ENCODE measurements at places on chromosomes 12 and 14.

DNA sequence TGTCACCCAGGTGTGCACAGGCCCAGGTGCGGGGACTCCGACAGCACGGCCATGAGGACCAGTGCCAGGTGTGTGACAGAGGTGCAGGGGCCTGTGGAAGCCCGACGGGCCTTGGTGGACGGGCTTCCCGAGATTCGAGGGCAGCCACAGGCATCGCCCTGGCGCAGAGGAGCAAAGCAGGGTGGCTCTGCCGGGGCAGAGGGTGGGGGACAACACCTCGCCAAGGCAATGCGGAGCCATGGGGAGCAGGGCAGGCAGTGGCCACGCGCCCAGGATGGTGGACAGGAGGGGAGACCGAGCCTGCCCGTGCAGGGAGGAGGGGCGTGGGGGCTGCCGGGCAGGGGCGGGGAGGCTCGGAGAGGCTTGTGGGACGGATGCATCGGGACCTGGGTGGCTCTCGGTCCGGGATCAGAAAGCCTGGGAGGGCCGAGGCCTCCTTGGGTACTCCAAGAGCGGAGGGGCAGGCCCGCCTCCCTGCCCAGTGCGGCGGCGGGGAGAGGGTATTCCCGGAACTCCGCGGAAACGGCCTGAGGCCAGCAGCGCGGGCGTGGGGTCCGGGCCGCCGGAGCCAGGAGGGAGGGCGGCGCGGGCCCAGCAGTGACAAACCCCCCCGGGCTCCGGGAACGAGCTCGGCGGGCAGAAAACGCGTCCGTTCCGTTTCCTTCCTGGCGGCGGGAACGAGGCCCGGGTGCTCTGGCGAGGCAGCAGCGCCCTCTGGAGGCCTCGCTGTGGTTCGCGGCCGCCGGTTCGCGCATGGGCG is 1.6 kb downstream of the TMEM121 start:
- peak; percentile 12 for DNase-seq

GRCh38 chr12:85423947-85424346 is 143.9 kb downstream of the ALX1 start:
- DNase-seq, result no peak

GRCh38 chr14:92568621-92569479 is 55.3 kb downstream of the RIN3 start:
- DNase-seq, result no peak

DNA sequence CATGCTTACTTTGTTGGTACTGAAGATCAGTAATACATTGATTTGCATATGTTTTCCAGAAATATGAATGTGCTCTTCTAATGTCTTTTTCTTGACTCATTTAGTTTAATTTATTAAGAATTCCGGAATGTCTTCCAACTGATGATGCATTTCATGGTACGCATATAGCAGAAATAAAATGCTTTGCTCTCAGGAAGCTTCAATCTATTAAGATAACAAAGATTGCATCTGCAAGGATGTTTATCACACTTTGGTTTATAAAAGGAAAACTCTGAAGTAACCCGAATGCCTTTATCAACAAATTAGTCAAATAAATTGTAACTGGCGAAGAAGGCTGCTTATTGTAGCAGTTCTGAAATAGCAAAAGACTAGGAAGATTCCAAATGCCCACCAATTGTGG is 166.4 kb upstream of the LMNTD1 start:
- no peak for DNase-seq

DNA sequence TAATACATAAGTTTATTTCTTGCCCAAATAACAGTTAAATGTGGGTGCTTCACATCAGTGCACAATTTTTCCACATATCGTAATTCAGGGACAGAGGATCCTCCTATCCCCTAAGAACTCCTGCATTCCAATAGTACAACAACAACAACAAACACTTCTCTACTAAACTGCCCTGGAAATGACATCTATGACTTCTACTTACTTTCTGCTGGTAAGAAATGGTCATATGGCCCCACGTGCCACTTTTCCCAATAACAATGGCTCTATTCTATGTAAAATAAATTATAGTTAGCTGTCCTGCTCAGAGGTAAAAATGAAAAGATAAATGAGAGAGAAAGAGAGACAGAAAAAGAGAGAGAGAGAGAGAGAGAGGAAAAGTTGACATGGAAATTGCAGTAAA is 308.5 kb downstream of the ATXN7L3B start:
- no peak for DNase-seq

DNA sequence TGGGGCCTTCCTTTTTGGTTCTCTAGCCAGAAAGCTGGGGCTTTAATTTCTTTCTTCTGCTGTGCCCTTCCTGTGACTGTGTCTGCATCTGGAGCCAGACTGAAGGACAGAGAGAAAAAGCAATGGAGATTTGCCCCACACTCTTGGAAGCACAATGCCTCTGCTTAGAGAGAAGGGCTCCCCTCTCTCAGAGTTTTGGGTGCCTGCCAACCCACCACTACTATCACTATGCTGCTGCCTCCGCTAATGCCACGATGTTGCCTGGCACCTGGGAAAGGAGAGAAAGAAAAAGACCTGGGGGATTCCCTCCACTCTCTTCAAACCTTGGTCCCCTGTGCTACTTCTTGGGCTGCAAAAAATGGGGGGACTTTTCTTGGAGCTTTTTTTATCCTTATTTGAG is 52.6 kb downstream of the TMEM260 start:
- DNase-seq, result no peak

GRCh38 chr14:31336646-31337045 is 83.7 kb downstream of the HEATR5A start:
- DNase-seq, result no peak

- no peak for DNase-seq
These were observed 77.2 kb downstream of the C2CD5 start for GRCh38 chr12:22467190-22467589.

DNA sequence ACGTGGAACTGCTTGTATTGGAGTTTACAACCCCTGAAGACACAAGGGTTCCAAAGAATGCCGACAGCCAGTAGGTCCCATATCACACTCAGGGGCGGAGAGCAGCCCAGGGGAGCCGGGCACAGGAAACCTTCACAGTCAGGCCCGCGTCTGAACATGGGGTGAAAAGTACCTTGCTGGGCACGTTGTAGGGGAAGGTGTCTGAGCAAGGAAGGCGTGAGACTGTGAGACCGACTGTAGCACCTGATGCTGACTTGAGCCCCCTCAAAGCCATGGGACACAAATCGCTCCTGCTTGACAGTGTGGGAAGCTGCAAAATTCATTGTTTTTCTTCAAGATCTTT is 14.7 kb downstream of the RIMBP2 start:
- DNase-seq, result no peak

- no peak for DNase-seq
These were observed 17.8 kb upstream of the RHOJ start for GRCh38 chr14:63186453-63186852.

- DNase-seq, result no peak
These were observed 73.5 kb downstream of the RIN3 start for GRCh38 chr14:92586963-92587699.

DNA sequence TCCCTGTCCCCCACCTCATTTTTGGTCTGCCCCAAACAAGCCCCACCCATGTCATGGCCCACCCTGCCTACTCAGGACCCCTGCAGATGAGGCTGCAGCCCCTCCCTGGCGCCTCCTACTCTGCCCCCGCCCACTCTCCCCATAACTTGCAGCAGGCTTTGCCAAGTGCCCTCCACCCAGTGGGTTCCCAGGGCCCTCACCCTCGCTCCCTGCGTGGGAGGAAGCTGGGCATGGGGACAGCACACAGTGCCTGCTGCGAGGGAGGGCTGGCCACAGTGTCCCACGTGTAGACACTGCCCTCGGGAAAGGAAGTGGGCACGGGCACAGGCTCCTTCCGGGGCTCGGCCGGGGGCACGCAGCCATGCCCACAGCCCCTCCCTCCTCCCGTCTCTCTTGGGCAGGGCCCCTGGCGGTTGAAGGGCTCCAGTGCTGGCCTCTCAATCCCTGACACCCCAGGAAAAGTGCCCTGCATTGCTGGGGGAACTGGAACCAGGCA is 9.4 kb downstream of the AKT1 start:
- no peak for DNase-seq

- no peak for DNase-seq
These were observed 22.1 kb upstream of the SFSWAP start for GRCh38 chr12:131688845-131689154.

- no peak for DNase-seq
These were observed 10.7 kb downstream of the TTC5 start for GRCh38 chr14:20295067-20295466.

DNA sequence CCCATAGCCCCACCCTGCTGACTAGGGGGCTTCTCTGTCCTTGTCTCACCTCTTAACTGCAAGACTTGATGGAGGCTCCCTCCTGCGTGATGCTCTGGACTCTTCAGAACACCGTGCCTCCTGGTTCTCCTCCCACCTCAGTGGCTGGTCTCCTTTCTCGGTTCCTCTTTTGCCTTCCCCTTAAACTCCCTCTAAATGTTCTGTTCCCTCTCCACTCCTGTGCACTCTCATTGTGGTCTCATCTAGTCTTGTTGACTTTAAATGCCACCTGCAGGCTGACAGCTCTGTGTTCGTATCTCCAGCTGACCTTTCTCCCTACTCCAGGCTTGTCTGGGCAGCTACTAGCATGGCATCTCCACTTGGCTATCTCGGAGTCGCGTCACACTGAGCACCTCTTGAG is 28.3 kb downstream of the DYNC1H1 start:
- no peak for DNase-seq

DNA sequence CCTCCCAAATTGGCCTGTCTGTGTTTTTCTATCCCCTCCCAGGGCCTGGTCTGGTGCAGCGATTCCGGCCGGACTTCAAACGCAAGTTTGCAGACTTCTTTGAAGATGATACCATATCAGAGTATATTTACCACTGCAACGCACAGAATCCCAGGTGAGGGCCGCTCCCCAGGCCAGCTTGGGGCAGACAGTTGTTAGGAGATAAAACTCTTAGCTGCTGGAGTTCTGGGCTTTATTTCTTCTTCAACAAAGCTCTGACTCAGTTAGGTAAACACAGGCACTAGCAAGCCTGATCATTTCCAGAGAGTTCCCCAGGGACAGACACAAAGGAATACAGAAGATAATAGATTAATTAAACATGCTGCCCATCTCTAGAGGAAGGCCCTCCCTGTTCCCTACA is 8.3 kb downstream of the ABHD4 start:
- no peak for DNase-seq

GRCh38 chr14:105503935-105504692 is 13.1 kb downstream of the TEDC1 start:
- DNase-seq, result no peak

DNA sequence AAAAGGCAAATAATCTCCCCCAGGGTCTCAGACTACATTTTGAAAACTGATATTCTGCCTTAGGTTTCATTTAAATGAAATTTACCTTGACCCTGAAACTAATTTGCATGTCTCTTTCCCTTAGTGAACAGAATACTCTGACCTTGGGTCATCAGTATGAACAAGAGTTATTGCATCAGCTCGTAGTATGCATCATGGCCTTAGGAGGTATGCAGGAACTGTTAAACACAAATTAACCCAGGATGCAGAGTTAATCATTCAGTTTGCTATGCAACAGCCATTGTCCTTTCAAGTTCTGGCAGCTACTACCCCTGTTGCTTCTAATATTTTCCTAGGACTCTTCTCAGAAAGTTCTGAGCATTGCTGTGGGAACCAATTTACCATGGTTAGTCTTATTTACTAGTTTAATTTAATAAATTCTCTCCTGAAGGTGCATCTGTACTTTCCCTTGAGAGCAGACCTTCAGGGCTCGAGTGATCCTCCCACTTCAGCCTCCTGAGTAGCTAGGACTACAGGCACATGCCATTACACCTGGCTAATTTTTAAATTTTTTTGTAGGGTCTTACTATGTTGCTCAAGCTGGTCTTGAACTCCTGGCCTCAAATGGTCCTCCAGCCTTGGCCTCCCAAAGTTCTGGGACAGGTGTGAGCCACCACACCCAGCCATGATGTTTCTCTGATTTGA is 126.7 kb downstream of the TTC6 start:
- DNase-seq, result no peak

GRCh38 chr12:54569072-54569471 is 19.4 kb downstream of the PPP1R1A start:
- DNase-seq, result no peak

DNA sequence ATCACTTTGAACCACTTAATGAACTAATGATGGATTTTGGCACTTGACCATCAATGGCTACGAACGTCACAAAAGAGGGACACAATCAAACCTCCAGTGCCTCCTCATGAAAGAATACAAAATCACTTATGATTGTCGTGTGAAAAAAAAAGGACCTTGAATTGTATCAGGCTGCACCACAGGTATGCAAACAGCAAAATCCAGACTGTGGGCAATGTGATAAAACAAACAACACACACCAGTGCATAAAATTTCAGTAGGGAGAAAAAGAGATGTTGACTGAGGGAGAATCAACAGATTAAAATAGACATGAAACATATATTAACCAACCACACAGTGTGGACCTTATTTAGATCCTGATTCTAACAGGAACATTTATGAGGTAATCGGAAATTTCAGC is 2.6 kb downstream of the TSPAN8 start:
- no peak for DNase-seq

- DNase-seq, result no peak
These were observed 391.8 kb downstream of the RAD51B start for GRCh38 chr14:68211421-68211820.

DNA sequence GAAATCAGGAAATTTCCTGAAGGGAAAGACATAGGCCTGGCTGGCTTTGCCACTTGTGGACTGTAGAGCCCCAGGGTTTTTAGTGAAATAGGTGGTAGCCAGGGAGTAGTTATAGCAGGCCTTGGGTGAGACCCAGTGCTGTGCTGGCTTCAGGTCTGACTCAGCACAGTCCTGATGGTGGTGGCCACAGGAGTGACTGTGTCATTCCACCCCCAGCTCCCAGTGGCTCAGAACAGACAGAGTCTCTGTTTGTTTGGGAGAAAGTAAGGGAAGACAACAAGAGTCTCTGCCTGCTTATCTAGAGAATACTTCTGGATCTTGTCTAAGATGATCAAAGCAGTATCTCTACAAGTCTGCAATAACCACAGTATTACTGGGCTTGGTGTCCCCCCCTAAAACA is 27.5 kb upstream of the OR6J1 start:
- no peak for DNase-seq

DNA sequence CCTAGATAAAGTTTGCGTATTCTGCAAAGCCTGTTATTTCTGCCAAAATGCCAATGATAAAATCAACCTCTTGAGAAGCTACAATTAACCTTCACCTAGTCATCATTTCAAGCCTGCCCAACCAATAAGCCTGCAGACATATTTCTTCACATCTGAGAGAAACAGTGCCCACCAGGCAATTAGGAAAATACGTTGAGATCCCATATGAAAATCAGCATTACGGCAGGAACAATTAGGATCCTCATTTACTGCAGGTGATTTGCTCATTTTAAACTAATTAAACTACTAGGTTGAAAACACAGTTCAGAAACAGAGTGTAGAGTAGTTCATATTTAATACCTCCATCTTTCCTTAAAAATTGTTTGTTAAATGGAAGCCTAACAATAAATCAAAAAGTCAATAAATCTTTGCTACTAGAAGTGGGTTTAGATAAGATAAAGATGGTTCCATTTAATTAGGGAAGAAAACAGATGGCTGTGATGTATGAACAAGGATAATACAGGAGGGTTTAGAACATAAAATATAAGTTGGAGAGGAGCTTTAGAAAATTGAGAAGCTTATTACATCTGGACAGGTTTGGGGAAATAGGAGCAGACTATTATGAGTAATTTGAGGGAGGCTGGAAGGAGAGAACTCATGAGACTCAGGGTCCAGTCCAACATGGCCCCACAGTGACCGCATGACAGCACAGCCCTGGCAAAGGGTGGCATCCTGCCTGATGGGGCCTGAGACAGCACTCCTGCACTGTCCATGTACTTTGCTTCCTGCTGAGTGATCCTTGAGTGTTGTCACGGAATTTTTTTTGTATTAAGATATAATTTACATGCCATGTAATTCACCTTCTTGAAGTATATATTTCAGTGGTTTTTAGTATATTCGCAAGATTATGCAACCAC is 26.9 kb upstream of the PYGL start:
- no peak for DNase-seq

- peak; percentile 15 for DNase-seq
These were observed 2.4 kb upstream of the POP5 start for GRCh38 chr12:120583478-120584030.
